ENCODE measurements at places on chromosomes 1 and 21.
A peak's percentile ranks its signal among the peaks of the same experiment; 100 is the strongest.

DNA sequence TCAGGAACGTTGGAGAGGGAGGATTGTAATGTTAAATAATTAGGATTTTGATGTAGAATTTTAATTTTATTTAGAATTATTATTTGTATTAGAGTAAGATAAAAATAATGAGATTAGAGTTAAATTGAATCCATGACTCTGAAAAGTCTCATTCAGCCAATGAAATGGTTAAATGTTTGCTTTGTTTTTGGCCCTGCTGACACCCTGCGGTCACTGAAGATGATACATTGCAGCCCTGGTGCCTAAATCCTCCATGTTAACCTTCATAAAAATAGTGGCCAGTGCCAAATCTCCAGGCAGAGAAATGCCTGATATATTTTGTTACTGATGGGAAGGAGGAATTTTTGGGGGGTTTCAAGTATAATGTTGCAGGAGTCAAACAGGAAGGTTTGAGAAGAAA, 27.3 kb upstream of the RLF start:
- no peak for DNase-seq

DNA sequence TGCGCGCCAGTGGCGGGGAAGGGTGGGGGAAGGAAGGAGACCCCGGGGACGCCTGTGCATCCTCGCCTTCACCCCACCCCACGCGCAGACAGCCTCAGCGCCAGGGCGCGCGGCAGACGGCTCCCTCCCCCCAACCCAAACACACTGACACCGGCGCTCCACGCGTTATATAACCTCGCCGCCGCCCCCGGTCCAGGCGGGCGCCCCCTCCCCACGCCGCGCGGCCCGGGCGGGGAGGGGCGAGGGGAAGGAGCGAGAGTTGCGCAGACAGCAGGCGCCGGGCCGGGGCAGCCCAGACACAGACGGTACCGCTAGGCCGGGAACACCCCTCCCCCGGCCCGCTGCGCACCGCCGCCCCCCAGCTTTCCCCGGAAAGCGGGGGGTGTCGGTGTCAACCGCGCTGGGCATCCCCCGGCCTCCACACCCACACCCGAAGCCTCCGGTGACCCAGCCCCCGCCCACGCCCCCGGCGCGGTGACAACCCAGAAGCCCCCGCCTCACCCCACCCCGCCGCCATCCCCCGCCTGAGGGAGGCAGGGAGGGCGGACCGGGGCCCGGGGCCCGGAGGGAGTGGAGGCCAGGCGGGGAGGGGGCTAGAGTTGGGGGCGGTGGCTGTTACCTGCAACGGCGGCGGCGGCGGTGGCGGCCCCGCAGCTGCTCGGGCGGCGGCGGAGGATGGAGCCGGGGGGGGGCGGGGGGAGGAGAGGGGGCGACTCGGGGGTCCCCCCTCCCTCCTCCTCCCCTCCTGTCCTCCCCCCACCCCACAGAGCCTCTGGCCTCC, 432 bp downstream of the AKT3 start:
- peak; percentile 71 for DNase-seq

DNA sequence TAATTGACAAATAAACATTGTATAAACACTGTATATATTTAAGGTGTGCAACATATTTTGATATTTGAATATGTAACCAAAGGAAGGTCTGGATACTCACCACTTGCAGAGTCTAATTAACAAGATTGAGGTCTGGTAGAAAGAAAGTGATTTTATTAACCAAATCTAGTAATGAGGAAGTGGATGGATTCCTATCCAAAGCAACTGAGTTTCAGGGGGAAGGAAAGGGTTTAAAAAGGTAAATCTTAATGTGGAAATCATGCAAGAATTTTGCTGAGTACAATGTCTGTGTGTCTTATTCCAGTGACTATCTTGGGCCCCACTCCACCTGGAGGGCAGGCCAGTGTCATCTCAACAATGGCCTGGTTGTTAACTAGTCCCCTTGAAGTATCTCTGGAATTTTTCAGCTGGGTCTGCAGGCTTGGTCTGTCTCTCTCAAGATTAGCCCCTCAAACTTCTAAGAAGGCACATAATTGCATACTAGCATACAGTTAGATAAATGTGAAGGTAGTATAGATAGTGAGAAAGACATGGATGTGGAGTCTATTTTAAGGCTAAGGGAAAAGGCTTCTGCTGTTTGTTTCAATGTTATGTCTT, 262.7 kb upstream of the RGS18 start:
- DNase-seq, result no peak

GRCh38 chr21:31716106-31716505, 15.8 kb downstream of the SCAF4 start:
- DNase-seq, result no peak

GRCh38 chr1:10046356-10047085, 13.8 kb downstream of the UBE4B start:
- peak; percentile 19 for DNase-seq

- no peak for DNase-seq
These were observed 259.8 kb downstream of the LMO4 start for GRCh38 chr1:87588495-87588894.

DNA sequence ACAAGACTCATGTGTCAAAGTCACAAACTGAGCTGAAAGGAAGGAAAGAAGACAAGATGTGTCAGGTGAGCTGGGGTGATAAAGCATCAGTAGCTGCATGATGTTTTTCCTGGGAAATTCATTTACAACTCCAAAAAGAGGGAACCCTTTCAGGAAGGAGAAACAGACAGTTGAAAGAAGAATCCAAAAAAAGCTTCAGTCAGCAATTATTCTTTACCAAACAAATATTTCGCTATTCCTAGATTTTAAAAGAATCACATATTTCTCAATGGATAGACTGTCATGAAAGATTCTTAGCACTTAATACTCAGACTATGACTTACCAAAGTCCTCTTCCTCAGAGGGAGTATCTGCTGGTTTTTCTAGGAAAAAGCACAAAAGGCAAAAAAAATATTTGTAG, 214.7 kb downstream of the SLC44A5 start:
- DNase-seq, result no peak

- DNase-seq, result no peak
These were observed 283.0 kb downstream of the PAPPA2 start for GRCh38 chr1:176745945-176746344.

GRCh38 chr1:33410091-33410701, 20.7 kb downstream of the PHC2 start:
- DNase-seq, result peak; percentile 71

- no peak for DNase-seq
These were observed 127.4 kb upstream of the DEPDC1 start for GRCh38 chr1:68624233-68624632.

Data from midbrain (tissue), 1 donor.